ENCODE measurements at places on chromosomes 16 and 17.

DNA sequence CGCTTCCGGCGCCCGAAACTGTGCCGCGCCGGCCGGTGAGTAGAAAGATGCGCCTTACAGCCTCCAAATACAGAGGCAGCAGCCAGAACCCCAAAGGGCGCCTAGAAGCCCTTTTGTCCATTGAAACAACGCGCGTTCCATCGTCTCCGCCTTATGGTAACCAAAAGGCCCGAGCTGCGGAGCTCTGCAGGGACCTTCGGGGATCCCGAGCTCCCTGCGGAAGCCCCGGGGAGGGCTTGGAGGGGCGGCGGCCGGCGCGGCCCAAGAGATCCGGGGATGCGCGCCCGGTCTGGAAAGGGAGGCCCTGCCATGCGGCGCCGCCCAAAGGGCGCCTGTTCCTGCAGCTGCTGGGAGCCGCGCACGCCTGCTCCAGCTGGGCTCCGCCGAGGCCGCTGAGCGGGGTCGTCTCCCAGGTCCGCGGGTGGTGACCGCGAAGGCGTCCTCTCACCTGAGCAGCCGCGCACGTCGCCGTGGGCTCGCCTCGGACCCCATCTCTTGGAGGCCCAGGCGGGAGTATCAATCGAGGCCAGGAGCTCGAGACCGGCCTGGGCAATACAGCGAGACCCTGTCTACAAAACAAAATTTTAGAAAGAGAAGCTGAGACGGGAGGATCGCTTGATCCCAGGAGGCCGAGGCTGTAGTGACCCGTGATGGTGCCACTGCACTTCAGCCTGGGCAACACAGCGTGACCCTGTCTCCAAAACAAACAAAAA, 742 bp upstream of the FBXO31 start:
- DNase-seq: no peak

GRCh38 chr17:27560668-27561067, 70.3 kb upstream of the LGALS9 start:
- no peak for DNase-seq

GRCh38 chr17:50133028-50133768, 3.2 kb upstream of the SAMD14 start:
- DNase-seq: no peak

- DNase-seq: no peak
These were observed 165.3 kb upstream of the GSE1 start for GRCh38 chr16:85447693-85448313.

DNA sequence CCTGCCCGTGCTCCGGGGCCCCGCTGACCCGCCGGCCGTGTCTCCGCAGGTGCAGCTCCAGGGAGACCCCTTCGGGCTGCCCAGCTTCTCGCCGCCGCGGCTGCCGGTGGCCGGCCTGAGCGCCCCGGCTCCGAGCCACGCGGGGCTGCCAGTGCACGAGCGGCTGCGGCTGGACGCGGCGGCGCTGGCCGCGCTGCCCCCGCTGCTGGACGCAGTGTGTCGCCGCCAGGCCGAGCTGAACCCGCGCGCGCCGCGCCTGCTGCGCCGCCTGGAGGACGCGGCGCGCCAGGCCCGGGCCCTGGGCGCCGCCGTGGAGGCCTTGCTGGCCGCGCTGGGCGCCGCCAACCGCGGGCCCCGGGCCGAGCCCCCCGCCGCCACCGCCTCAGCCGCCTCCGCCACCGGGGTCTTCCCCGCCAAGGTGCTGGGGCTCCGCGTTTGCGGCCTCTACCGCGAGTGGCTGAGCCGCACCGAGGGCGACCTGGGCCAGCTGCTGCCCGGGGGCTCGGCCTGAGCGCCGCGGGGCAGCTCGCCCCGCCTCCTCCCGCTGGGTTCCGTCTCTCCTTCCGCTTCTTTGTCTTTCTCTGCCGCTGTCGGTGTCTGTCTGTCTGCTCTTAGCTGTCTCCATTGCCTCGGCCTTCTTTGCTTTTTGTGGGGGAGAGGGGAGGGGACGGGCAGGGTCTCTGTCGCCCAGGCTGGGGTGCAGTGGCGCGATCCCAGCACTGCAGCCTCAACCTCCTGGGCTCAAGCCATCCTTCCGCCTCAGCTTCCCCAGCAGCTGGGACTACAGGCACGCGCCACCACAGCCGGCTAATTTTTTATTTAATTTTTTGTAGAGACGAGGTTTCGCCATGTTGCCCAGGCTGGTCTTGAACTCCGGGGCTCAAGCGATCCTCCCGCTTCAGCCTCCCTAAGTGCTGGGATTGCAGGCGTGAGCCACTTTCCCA, 5.9 kb downstream of the CTF1 start:
- peak; percentile 64 for DNase-seq

GRCh38 chr17:71919186-71919585, 201.6 kb upstream of the SOX9 start:
- DNase-seq: no peak

DNA sequence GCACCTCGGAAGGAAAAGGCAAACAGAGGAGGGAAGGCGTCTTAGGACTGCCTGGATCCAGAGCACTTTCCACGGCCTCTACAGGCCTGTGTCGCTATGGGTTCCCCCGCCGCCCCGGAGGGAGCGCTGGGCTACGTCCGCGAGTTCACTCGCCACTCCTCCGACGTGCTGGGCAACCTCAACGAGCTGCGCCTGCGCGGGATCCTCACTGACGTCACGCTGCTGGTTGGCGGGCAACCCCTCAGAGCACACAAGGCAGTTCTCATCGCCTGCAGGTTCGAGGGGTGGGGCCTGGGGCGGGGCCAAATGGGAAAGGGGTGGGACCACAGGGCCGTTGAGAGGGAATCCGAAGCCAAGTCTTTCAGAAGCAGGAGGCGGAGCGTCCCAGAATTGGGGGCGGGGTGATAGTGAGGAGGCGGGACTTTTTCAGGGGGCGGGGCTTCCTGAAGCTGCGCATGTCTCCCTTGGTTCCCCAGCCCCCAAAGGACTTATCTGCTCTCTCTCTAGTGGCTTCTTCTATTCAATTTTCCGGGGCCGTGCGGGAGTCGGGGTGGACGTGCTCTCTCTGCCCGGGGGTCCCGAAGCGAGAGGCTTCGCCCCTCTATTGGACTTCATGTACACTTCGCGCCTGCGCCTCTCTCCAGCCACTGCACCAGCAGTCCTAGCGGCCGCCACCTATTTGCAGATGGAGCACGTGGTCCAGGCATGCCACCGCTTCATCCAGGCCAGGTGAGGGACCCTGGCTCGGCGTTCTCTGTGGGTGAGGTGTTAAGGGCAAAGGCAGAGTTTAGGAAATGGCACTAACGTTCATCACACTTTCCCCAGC, 939 bp downstream of the BCL6B start:
- DNase-seq: peak; percentile 97
